ENCODE measurements at places on chromosomes 16 and 17.

- no peak for DNase-seq
These were observed 53.6 kb upstream of the ATF7IP2 start for GRCh38 chr16:10332241-10332640.

GRCh38 chr17:7515911-7516610 is 31.9 kb downstream of the POLR2A start:
- DNase-seq = no peak

DNA sequence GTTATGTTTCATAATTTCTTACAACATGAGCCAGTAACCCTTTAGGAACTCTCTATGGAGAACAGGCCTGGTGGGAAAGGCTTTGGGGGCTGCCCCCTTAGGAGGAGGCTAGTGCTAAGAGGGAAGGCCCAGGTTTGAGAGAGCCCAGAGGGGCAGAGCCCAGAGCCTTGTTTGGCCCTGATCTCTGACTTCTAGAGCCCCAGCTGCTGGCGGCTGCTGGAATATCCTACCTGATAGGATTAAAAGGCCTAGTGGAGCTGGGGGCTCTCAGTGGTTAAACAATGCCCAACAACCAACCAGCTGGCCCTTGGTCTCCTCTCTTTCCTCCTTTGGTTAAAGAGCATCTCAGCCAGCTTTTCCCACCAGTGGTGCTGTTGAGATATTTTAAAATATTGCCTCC is 54.1 kb downstream of the IGF2BP1 start:
- no peak for DNase-seq

DNA sequence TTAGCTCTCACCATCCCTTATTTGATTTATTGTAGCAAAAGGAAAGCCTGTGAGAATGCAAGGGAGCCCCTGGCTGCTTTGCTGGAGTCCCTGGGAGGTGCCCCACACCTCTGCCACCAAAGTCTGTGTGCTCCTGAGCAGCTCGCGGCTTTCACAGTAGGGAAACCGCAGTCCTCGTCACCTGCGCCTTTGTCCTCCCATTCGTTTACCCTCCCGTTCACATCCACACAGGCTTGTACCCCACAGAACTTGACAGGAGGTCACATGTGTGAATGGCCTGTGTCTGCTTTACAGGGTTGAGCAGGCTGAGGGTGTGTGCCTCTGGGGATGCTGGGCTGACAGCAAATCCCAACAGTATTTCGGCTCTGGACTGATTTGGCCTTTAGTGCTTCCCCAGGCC is 152.5 kb downstream of the LGALS9B start:
- no peak for DNase-seq

- DNase-seq = no peak
These were observed 5.2 kb downstream of the BAIAP2 start for GRCh38 chr17:81039854-81040758.

DNA sequence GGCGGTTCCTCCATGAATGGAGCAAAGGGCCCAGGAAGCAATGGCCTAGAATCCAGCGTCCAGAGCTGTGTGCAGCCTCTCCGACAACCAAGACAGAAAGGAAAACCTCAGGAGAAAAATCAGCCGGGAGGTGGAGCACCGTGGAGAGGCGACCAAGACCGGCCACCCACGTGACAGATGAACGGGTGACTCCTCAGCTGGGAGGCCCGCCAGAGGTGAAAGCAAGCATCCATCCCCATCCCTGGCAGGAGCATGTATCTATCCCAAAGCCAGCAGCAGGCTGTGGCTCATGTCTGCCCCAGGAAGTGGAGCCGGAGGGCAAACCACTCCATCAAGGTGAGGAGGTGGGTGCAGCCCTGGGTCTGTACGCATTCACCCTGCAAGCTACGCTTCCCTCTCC is 52.1 kb downstream of the FOXL1 start:
- no peak for DNase-seq

DNA sequence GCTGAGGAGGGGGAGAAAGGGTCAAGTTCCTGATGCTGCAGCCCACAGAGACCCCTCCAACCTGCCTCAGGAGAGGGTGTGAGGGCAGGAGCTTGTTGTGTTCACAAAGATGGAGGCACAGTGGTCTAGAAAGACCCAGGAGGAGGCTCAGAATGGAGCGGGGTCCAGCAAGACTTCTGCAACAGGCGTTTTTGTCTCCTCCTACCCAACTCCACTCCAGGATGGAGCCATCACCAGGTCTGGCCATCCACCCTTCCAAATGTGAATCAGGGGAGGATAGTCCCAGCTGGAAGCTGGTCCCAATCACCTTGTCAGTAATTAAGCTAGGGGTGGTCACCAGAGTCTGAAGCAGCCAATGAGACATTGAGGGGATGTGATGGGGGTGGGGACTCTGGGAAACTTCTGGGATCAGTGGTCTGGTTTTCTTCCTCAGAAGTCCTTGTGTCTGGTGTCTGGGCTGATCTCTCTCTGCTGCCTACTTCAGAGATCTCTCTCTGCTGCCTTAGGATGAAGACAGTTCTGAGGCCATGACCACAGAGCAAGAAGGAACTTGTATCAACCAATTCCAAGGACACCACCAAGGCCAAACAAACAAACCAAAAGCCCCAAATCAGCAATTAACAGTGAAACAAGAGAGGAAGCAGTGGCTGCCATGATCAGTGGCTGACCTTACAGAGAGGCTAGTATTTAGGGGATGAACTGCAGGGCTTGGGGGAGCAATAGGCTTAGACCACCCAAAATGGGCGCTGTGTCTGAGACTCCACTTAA is 14.5 kb downstream of the CD300LB start:
- DNase-seq = no peak

Measured in C1 segment of cervical spinal cord (tissue), 14 donors.